ENCODE measurements at places on chromosomes 16 and 17.

- H3K27ac ChIP-seq: no peak overlapping the region
- no peaks in the 10 kb centered on the region for H3K4me1 ChIP-seq
- H3K27me3 ChIP-seq: no peaks in the 10 kb centered on the region
Observed at GRCh38 chr17:41710472-41711090, 1.6 kb upstream of the GAST start.

DNA sequence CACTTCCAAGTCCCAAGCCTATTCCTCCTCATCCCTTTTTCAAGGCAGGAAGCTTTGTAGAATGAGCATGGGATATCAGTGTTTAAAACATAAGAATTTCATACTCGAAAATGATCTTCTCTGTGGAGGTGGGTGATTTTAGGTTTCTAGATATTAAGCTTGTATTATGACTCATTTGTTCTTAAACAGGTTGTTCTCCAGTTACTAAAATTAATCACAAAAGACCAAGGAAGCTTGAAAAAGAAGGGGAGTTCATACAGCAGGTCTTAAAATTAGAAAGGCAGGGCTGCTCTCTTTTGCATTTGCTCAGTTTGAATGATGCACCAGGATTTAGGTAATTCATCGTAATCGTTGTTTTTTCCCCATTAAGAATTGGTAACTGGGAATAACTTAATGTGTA, 208.7 kb downstream of the PRKCA start:
- no peak overlapping the region for H3K4me3 ChIP-seq
- H3K27me3 ChIP-seq: no peaks in the 10 kb centered on the region
- no peaks in the 10 kb centered on the region for H3K36me3 ChIP-seq
- H3K27ac ChIP-seq: no peak overlapping the region

GRCh38 chr16:85554114-85554888, 58.8 kb upstream of the GSE1 start:
- H3K36me3 ChIP-seq: no peaks in the 10 kb centered on the region
- H3K4me3 ChIP-seq: peak overlapping the region; percentile 100
- no peaks in the 10 kb centered on the region for H3K27me3 ChIP-seq
- H3K27ac ChIP-seq: peak overlapping the region; percentile 98
- DNase-seq: peak; percentile 85
- H3K4me1 ChIP-seq: peaks cover 47% of the 10 kb centered on the region

DNA sequence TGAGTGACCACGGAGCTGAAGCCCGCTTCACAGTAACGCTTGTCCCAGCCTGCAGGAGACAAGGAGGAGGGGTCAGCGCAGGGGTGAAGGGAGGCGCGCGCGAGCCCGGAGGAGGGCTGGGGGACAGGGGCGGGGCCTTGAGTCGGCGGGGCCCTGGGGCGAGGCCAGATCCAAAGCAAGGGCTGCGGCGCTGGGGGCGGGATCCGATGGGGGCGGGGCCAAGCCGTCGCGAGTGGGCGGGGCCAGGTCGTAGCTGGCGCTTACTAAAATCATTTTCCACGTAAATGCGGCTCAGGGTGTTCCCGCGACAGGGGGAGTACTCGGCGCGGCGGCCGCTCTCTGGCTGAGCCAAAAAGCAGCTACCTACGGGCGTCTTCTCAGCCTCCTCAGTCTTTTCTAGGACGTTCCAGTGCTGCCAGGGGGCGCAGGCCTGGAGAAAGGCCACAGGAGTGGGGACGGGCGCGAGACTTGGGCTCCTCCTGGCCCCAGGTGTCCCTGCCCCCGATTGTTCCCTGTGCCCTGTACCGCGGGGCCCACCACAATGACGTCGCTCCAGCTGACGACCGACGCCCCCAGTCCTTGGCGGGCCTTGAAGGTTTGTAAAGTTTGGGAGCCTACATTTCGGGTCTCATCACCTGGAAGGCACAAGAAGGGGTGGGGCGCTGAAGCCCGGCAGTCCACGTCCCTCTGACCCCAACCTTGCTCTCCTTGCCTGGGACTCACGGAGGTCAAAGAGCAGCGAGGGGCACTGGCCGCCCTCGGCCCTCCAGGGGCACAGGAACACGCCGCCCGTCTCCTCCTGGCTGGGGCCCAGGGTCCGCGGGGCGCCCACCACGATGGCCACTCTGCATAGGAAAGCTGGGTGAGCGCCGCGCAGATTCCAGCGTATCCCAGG, 3.9 kb downstream of the ITGA2B start:
- no peaks in the 10 kb centered on the region for H3K36me3 ChIP-seq
- H3K27ac ChIP-seq: no peak overlapping the region
- peak; percentile 90 for DNase-seq
- H3K27me3 ChIP-seq: peaks cover 6% of the 10 kb centered on the region
- peaks cover 26% of the 10 kb centered on the region for H3K4me1 ChIP-seq

GRCh38 chr16:57278494-57278893, 6.0 kb downstream of the PLLP start:
- no peak for DNase-seq
- no peak overlapping the region for H3K27ac ChIP-seq
- no peaks in the 10 kb centered on the region for H3K36me3 ChIP-seq

DNA sequence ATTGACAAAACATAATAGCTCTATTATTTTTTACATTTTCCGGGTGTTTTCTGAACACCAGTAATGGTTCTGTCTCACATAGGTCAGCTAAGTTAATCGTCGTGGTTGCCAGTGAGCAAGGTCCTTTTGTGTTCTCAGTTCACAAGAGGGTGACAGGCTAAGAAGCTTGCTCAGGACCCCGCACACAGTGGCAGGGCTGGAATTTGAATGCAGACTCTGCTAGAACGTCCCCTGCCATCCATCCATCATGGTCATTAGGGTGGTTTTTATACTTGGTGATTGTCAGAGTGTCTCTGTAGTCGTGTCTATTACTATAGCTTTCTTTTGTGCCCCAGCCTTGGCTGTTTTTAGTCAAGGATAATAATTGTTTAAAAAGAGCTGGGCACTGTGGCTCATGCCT, 176.2 kb downstream of the SNX29 start:
- H3K36me3 ChIP-seq: no peaks in the 10 kb centered on the region
- H3K4me1 ChIP-seq: peaks cover 4% of the 10 kb centered on the region
- no peak overlapping the region for H3K27ac ChIP-seq
- H3K4me3 ChIP-seq: no peak overlapping the region
- DNase-seq: no peak

- H3K4me1 ChIP-seq: peaks cover 39% of the 10 kb centered on the region
- H3K27ac ChIP-seq: peak overlapping the region; percentile 14
- no peak overlapping the region for H3K4me3 ChIP-seq
Observed at GRCh38 chr16:17104654-17105053, 366.1 kb downstream of the XYLT1 start.

- no peaks in the 10 kb centered on the region for H3K36me3 ChIP-seq
- no peak overlapping the region for H3K4me3 ChIP-seq
- no peaks in the 10 kb centered on the region for H3K4me1 ChIP-seq
- H3K27ac ChIP-seq: no peak overlapping the region
Observed at GRCh38 chr16:17989255-17989654, 347.3 kb downstream of the NPIPA8 start.

GRCh38 chr16:21060027-21060510, 90.6 kb downstream of the DNAH3 start:
- H3K4me3 ChIP-seq: no peak overlapping the region
- peak; percentile 5 for DNase-seq
- H3K27me3 ChIP-seq: no peaks in the 10 kb centered on the region
- H3K27ac ChIP-seq: no peak overlapping the region
- no peaks in the 10 kb centered on the region for H3K36me3 ChIP-seq

GRCh38 chr17:17358866-17359265, 55.7 kb downstream of the NT5M start:
- no peak overlapping the region for H3K4me3 ChIP-seq
- H3K27me3 ChIP-seq: no peaks in the 10 kb centered on the region
- peaks cover 22% of the 10 kb centered on the region for H3K4me1 ChIP-seq

DNA sequence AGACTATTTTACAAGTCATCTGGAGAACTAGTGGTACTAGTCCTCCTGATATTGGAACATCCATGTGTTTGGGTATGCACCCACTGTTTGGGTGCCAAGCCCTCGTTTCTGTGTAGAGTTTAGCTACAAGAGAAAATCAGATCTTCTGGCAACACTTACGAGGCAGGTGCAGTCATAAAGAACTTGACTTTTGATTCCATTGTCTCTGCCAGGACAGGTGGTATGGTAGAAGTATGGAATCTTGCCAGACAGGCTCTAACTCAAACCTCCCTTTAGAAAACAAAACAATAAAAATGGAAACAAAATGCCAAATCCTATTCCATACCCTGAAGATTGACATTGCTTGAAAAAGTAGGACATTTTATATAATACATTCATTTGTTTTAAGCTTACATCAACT, 16.0 kb downstream of the RNF43 start:
- no peak overlapping the region for H3K4me3 ChIP-seq
- DNase-seq: no peak
- no peaks in the 10 kb centered on the region for H3K36me3 ChIP-seq
- no peaks in the 10 kb centered on the region for H3K27me3 ChIP-seq

- peak overlapping the region; percentile 35 for H3K4me3 ChIP-seq
- H3K4me1 ChIP-seq: peaks cover 23% of the 10 kb centered on the region
- H3K27me3 ChIP-seq: peaks cover 30% of the 10 kb centered on the region
- DNase-seq: peak; percentile 25
- H3K27ac ChIP-seq: no peak overlapping the region
- no peaks in the 10 kb centered on the region for H3K36me3 ChIP-seq
Observed at GRCh38 chr17:32266389-32267301, 1.0 kb downstream of the RHBDL3 start.

GRCh38 chr16:9622268-9622667, 530.8 kb downstream of the HAPSTR1 start:
- no peaks in the 10 kb centered on the region for H3K4me1 ChIP-seq
- H3K4me3 ChIP-seq: no peak overlapping the region
- H3K36me3 ChIP-seq: no peaks in the 10 kb centered on the region
- no peak overlapping the region for H3K27ac ChIP-seq
- no peak for DNase-seq

GRCh38 chr16:28617874-28618273, 8.0 kb upstream of the SULT1A1 start:
- H3K27me3 ChIP-seq: no peaks in the 10 kb centered on the region
- H3K4me3 ChIP-seq: no peak overlapping the region
- no peak for DNase-seq
- no peak overlapping the region for H3K27ac ChIP-seq

DNA sequence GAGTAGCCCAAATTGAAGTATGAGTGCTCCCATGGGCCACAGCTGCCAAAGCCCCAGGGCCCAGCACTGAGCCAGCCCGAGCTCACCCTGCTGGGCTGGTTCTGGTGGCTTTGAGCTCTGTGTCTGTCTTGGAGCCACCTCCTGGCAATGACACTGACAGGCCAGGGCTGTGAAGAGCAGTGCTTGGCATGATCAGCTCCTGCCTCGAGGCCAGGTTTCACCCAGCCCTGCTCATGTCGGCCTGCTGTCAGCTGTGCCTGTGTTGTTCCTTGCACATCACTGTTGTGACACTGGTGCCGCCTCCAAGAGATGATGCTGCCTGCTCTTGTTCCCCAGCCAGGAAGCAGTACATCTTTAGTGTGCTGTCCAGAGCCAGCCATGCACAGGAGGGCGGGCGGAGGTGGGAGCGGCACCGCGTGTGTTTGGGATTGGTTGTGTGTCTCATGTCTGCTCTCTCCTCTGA, 26.0 kb downstream of the PLD6 start:
- H3K27me3 ChIP-seq: no peaks in the 10 kb centered on the region
- peaks cover 39% of the 10 kb centered on the region for H3K4me1 ChIP-seq
- peaks cover 66% of the 10 kb centered on the region for H3K36me3 ChIP-seq
- no peak overlapping the region for H3K27ac ChIP-seq
- H3K4me3 ChIP-seq: no peak overlapping the region
- DNase-seq: peak; percentile 50

- no peaks in the 10 kb centered on the region for H3K4me1 ChIP-seq
- no peak for DNase-seq
- no peaks in the 10 kb centered on the region for H3K36me3 ChIP-seq
- H3K27ac ChIP-seq: no peak overlapping the region
- no peak overlapping the region for H3K4me3 ChIP-seq
Observed at GRCh38 chr17:65787503-65787902, 226.1 kb upstream of the AXIN2 start.

DNA sequence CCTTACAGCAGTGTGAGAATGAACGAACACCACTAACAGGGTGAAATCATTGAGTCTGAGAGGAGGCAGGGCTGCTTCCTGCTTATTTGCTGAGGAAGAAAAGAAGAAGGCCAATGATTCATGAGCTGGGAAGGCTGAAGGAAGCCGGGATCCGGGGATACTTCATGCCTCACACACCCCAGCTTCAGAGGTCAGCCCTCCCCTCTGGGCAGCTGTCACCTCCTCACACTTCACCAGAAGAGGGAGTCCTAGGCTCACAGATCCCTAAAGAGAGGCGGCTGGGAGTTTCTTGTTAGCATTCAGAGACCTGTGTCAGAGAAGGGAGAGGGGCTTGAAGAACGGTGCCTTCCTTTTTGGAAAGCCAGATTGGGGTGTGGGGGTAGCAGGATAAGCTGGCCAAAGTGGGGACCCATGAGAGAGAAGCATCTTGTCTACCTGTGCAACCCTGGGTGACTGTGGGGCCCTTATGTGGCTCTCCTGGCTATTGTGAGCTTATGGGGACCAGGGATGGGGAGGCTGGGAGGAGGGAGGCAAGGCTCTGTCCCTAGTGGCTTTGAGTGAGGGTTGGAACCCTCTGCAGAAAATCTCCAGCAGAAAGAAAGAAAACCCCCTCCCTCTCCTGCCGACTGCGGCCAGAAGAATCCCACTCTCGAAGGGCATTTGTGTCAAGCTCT, 94.6 kb downstream of the RGS9 start:
- H3K4me3 ChIP-seq: no peak overlapping the region
- no peaks in the 10 kb centered on the region for H3K27me3 ChIP-seq
- DNase-seq: peak; percentile 71
- H3K4me1 ChIP-seq: peaks cover 19% of the 10 kb centered on the region
- no peaks in the 10 kb centered on the region for H3K36me3 ChIP-seq
- H3K27ac ChIP-seq: no peak overlapping the region

GRCh38 chr16:67194260-67194659, 2.3 kb downstream of the E2F4 start:
- no peaks in the 10 kb centered on the region for H3K27me3 ChIP-seq
- peaks cover 25% of the 10 kb centered on the region for H3K4me1 ChIP-seq
- no peak for DNase-seq
- H3K36me3 ChIP-seq: peaks cover 42% of the 10 kb centered on the region
- no peak overlapping the region for H3K27ac ChIP-seq

- H3K4me1 ChIP-seq: peaks cover 14% of the 10 kb centered on the region
- peak overlapping the region; percentile 21 for H3K27ac ChIP-seq
- H3K4me3 ChIP-seq: peak overlapping the region; percentile 26
- no peaks in the 10 kb centered on the region for H3K36me3 ChIP-seq
- no peaks in the 10 kb centered on the region for H3K27me3 ChIP-seq
Observed at GRCh38 chr17:19724501-19725420, 8.4 kb upstream of the SLC47A2 start.

DNA sequence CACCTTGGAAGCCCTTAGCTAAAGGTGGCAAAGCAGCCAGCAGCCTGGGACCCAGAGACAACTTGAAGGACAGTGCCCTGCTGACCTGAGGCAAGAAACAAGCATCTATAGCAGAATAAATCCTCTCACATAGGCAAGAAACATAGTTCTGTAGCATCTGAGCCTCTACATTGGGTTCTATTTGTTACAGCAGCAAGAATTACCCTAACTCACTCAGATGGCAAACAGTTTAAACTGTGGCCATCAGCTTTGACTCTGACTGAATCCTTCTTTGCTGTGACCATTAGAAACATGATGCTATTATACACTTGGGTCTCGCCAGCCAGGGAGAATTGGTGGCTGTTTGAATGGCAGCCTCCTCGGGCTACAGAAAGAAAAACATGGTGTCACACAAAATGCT, 53.1 kb upstream of the CCL1 start:
- H3K27ac ChIP-seq: no peak overlapping the region
- no peaks in the 10 kb centered on the region for H3K27me3 ChIP-seq
- no peaks in the 10 kb centered on the region for H3K4me1 ChIP-seq
- DNase-seq: no peak
- H3K36me3 ChIP-seq: no peaks in the 10 kb centered on the region

All from natural killer cell (primary cell).